ENCODE measurements at places on chromosomes 1 and 21.

DNA sequence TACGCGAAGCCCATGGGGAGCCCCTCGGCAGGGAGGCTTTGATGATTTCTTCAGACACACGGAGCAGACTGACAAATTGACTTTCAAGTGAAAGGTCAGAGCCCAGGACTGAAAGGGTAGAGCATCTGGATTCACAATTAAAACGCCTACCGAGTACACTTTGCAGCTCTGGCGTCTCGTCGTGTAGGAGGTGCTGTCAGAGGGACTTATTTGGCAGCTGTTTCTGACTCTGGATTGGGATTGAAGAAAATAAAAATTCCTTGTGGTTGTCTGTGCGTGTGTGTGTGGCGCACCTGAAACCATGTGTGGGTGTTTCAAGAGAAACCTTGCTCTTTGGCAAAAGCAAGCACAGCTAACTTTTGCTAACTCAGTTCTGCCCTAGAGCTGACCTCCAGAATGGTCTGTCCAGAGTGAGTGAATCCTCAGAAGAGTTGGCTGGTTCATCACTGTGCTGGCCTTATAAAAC is 348.7 kb downstream of the HLX start:
- no peak for DNase-seq

DNA sequence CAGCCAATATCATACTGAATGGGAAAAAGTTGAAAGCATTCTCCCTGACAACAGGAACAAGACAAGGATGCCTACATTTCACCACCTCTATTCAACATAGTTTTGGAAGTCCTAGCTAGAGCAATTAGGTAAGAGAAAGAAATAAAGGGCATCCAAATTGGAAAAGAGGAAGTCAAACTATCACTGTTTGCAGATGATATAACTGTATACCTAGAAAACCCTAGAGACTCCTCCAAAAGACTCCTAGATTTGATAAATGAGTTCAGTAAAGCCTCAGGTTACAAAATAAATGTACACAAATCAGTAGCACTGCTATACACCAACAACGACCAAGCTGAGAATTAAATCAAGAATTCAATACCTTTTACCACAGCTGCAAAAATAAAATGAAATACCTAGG is 171.3 kb upstream of the HP1BP3 start:
- DNase-seq, result no peak

DNA sequence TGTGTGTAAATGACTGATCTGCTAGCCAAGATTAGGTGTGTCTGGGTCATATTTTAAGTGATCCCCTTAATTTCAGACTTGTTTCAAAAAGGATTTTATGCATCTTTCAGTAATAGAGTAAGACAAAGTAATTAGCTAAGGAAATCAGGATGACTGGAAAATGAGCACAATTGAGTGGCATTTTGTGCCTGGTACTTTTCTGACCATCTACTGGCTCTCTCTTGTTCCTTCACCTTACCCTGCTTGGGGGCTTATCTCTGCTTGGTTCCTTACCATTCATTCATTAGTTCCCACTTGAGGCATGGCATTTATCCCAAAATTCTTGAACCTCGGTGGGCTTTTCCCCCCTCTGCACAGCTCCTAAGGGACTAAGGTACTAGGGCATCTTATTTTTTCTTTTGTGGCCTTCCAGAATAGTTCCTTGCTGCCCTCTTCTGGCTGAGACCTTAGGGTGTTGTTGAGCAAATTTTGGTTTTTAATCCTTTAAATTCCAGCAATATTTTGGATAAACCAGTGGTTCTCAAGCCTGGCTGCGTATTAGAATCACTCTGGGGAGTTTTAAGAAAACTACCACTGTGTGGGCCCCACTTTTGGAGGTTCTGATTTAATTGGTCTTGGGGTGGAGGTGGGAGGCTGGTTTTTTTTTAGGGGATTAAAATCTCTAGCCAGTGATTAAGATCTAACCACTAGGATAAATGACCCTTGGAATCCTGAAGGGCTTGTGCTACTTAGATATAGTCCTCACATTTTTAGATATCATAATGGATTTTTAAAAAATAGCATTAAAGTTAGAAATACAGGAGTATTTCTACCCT is 50.8 kb downstream of the HS2ST1 start:
- DNase-seq, result peak; percentile 30

GRCh38 chr1:119712342-119713038 is 756 bp downstream of the PHGDH start:
- DNase-seq, result peak; percentile 80

GRCh38 chr1:99266726-99267125 is 2.4 kb downstream of the PLPPR4 start:
- DNase-seq, result peak; percentile 90

- DNase-seq, result no peak
These were observed 110.1 kb downstream of the CSMD2 start for GRCh38 chr1:34054920-34055319.

DNA sequence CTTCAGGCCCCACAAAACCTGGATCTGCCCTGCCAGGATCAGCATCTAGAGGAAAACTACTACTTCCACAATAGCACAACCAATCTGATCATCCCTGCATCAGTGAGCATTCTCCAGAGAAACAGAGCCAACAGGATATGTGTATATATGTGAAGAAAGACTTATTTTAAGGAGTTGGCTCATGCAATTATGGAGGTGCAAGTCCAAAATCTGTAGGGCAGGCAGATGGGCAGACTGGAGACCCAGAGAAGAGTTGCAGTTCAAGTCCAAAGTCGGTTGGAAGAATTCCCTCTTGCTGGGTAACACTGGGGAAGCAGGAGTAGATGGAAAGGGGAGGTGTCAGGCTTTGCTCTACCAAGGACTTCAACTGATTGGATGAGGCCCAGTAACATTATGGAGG is 4.9 kb upstream of the HENMT1 start:
- DNase-seq, result no peak

- DNase-seq, result no peak
These were observed 1.8 kb downstream of the LPGAT1 start for GRCh38 chr1:211828584-211829342.

- no peak for DNase-seq
These were observed 24.3 kb downstream of the PGBD5 start for GRCh38 chr1:230401763-230402294.

DNA sequence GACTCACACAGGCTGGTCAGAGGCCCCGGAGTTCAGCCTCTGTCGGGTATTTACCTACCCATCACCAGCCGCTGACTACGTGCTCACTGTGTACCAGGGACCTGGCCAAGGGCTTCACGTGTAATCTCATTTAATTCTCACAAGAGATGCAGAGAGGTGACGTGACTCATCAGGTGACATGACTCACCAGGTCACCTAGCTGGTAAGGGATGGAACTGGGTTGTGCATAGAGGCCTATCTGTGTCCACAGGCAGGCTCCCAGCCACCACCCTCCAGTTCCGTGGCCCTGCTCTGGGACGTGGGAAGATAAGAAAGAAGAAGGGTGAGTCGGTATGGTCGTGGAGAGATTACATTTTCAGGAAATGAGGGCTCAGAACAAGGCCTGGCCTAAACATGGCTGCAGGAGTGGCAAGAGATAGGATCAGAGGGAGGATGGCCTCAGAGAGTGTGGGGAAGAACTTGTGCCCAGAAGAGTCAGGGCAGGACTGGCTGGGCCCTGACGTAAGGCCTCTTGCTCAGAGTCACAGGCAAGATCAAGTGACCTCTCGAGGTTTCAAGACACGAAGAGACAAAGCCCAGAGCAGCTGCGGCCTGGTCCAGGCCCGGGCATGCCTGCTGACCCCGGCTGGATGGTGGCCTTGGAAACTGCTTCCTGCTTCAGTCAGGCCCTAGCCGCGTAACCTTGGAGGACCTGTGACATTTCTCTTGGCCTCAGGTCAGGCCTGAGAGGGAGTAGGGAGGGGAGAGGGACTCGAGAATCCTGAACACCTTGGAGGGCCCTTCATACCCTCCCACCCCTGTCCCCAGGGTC is 52.7 kb upstream of the WASF2 start:
- peak; percentile 91 for DNase-seq

DNA sequence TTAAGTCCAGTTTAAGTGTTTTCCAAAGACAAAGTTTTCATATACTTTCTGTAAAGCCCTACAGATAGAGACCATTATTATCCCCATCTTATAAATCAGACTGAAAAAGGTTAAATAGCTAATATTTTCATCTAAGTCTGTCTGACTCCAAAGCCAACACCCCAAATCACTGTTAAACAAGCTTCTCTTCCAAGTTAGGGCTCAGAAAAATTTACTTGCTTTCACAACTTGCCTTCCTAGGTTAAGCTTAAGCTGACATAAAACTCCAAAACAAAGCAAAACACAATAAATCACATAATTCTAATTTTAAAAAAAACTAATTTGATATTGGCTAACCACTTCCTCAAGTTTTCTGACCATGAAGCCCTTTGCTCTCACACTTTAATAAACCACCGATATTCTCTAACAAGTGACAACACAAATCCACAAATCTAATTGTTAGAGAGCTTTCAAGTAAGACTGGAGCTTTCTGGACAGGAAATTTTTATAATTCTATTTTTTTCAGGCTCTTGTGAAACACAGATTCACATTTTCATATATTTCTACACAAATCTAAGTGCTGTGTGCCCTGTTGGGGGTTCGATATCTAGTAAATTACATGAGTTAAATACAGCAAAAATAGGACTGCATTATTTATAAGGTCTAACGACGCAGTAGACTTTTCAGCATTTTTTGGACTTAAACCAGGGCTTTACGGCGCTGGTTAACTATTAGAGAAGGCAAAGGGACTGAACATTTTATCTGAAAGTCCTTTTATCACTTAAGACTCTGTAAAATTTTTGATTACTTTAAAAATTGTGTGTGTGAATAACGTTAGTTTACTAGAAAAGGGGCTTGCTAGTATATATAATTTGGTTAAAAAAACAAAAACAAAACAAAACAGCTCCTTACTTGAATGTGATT is 2.1 kb downstream of the GNG12 start:
- peak; percentile 76 for DNase-seq

DNA sequence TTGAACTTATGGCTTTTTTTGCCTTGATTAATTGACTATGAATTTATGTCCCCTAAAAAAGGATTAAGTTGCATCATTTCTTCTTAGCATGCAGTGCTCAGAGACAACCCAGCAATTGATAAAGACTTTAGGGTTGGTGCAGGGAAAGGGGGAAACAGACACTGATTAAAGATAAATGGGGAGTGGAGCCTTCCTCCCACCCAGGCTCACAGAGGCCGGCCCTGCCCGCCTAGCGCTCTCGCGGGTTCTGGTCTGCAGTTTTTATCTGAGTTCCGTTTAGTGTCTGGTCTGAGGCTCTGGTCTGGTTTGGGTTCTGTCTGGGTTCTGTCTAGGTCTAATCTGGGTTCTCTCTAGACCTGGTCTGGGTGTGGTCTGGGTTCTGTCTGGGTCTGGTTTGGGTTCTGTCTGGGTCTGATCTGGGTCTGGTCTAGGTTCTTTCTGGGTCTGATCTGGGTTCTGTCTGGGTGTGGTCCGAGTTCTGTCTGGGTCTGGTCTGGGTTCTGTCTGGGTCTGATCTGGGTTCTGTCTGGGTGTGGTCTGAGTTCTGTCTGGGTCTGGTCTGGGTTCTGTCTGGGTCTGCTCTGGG is 48.1 kb downstream of the ABCG1 start:
- DNase-seq, result no peak

DNA sequence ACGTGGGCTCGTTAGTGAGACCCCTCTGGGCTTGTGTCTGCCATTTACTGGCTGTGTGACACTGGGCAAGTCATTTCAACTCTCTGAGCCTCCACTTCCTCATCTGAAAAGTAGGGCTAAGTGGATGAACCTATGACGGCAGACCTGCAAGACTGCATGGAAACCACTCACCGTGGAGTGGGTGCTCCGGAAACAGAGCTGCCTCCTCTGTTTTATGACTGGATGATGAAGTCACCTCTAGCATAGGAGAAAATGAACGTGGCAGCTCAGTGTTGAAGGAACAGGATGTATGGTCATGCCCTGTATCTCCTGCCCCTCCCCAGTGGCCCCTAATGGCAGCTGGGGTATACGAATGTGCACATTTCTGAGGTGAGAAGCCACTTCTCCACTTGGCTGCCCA is 40.5 kb downstream of the STPG1 start:
- DNase-seq, result no peak

DNA sequence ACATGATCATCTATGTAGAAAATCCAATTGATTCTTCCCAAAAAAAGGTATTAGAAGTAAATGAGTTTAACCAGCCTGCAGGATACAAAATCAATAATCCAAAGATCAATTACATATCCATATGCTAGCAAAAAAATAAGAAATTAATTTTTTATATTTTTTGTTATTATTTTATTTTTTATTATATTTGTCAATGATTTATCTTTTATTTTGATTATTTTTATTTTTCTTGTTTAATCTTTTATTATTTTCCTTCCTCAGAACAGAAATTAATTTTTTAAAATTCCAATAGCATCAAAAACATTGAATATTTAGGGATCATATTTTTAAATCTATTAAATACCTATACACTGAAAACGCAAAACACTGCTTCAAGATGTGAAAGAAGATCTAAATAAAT is 331.2 kb downstream of the PLPP3 start:
- DNase-seq, result no peak

GRCh38 chr1:44390277-44390676 is 14.8 kb upstream of the RNF220 start:
- no peak for DNase-seq

DNA sequence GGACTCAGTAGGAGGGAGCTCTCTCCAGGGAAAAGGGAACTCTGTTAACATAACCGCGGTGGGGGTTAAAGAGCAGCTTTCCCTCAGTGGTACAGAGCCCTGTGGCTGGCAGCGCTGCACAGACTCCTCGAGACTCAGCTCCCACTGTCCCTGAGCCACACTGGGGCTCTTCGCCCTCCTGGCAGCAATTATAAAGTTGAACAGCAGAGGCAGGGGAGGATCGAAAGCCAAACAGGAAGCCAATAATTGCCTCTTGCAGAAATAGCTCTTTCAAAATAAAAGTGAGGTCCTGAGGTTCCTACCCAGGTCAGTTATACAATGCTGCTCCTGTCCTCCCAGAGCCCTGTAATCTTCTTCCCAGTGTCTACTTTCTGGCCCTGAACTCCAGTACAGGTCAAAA is 77.0 kb downstream of the FAM78B start:
- no peak for DNase-seq

GRCh38 chr1:32764826-32765569 is 52.2 kb downstream of the YARS1 start:
- DNase-seq, result no peak

DNA sequence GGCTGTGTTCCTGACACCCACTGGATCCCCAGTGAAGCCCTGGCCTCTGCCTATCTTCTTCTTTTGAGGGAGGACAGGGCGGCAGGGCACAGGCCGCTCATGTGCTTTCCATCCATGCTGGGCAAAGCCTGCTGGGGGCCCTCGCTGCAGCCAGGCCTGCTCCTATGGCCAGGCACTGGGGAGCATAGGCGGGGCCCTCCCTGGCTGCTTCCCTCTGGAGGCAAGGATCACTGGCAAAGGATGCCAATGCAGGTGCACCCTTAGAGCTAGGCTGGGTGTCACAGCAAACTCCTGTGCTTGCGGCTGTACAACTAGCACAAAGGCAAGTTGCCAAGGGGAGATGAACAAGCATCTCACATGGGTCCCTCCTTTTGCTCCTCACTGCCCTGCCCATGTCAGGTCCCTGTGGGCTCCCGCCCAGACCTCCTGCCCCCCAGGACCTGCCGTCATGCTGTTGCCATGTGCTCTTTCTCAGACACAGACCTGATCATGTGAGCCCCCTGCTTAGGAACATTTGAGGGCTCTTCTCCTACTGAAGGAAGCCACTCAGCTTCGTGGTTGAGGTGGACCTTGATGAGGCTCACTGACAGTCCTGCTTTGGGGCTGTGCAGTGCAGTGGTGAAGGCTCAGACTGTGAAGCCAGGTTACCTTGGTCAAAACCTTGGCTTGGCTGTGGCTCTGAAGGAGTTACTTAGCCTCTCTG is 393.6 kb downstream of the PTPRU start:
- DNase-seq, result no peak
